ENCODE measurements at places on chromosomes 7 and 10.

- DNase-seq: no peak
These were observed 116.4 kb downstream of the ITGB8 start for GRCh38 chr7:20447021-20447650.

DNA sequence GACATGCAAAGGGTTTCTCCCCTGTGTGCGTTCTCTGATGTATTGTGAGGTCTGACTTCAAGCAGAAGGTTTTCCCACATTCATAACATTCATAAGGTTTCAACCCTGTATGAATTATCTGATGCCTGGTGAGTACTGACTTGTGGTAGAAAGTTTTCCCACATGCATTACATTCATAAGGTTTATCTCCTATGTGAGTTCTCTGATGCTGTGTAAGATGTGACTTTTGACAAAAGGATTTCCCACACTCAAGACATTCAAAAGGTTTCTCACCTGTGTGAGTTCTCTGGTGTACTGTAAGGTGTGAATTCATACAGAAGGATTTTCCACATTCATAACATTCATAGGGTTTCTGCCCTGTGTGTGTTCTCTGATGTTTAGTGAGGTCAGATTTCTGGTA is 45.1 kb downstream of the ZNF33B start:
- DNase-seq: no peak

DNA sequence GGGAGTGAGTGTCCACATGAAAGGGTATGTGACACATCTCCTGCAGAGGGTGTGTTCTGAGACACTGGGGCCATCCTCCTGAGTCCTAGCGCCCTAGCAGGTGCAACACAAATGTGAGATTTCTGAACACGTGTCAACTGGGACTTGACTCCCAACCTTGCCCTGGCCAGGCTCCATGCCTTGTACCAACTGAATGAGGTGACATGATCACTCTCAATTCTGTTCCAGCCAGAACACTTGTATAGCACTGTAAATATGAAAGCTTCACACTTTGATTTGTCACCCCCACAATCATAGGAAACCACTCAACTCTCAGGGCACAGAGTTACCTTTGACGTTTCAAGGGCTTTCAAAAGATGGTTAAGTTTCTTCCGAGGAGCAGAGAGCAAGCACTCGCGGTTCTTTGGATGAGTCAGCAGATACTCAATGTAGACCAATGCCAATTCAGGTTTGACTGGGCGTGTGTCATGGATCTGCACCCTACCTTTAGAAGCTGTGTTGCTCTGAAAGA is 48.6 kb downstream of the NCAPG2 start:
- DNase-seq: peak; percentile 64

DNA sequence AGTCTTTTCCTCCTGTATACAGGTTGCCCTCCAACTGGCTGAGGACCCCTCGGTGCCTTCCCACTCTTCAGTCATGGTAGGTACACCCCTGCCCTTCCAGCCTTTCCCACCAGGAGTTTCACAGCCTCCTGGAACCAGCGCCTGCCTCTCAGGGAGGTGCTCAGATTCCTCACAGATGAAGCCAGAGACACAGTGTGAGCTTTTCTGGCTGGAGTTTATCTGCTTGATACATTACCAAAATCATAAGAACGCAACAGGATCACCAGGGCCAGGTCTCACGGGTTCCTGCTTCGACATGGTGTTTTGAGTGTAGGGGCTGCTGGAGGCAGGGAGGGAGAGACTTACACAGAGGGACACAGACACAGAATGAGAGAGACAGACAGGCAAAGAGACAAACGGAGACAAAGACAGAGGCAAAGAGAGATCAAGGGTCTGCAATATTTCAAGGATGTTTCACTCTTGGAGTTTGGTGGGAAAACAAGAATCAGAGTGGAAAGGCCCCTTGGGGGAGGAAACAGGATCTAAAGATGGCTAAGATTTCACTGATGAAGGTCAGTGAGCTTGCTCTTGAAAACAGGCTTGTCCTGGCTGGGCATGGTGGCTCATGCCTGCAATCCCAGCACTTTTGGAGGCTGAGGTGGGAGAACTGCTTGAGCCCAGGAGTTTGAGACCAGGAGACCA is 6.5 kb upstream of the INMT start:
- DNase-seq: no peak

DNA sequence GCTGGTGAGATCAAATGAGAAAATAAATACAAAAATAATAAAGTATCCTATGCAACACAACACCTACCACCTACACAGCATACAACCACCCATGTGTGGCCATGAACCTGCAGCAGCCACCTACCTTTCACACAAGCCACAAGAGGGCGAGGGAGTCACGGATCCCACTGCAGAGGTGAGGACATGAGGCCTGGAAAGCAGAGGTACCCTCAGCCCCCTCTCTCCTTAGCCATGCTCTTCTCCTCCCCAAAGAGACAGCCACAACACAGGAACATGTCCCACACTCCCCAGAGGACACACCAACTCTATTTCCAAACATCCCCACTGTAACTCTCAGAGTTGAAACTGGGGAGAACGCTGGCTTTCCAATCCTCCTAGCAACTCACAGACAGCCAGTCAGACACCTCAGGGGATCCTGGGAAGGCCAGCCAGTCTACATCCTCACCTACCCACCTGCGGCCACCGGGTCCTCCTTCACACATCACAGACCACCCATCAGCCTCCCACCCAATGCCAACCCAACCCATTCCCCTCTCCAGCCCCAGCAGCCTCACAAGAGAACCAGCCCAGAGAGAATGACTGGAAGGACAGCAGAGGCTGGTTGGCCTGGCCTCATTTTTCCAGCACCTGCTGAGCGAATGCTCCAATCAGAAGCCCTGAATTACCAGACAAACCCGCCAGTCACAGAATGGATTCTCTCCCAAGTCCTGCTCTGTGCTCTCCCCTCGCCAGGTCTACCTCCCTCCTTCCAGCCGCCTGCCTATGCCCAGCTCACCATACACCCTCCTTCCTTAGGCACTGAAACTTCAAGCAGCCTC is 18.4 kb downstream of the DLG5 start:
- DNase-seq: no peak

- DNase-seq: no peak
These were observed 4.6 kb downstream of the NKX2-3 start for GRCh38 chr10:99537086-99537988.

DNA sequence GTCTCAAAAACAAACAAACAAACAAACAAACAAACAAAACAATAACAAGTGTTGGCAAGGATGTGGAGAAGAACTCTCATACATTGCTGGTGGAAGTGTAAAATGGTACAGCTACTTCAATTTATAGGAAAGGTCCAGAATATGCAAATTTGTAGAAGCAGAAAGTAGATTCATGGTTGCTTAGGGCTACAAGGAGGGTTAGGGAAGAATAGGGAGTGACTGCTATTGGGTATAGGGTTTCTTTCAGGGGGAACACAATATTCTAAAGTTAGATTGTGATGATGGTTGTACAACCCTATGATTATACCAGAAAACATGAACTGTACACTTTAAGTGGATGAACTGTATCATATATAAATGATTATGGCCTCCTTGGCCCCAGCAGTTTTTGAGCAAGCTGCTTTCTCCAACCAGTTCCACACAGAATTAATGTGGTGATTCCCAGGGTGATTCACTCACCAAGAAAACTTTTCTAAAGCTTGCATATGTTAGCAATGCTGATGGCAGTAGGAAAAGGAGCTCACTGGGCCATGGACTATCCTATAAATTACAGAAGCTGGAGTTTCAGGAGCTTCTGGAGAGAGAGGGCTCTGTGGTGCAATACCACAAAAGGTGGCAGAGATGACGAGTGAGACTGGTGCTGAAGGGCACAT is 52.8 kb upstream of the KCNIP2 start:
- no peak for DNase-seq

GRCh38 chr7:98230746-98231471 is 19.7 kb downstream of the BHLHA15 start:
- no peak for DNase-seq

DNA sequence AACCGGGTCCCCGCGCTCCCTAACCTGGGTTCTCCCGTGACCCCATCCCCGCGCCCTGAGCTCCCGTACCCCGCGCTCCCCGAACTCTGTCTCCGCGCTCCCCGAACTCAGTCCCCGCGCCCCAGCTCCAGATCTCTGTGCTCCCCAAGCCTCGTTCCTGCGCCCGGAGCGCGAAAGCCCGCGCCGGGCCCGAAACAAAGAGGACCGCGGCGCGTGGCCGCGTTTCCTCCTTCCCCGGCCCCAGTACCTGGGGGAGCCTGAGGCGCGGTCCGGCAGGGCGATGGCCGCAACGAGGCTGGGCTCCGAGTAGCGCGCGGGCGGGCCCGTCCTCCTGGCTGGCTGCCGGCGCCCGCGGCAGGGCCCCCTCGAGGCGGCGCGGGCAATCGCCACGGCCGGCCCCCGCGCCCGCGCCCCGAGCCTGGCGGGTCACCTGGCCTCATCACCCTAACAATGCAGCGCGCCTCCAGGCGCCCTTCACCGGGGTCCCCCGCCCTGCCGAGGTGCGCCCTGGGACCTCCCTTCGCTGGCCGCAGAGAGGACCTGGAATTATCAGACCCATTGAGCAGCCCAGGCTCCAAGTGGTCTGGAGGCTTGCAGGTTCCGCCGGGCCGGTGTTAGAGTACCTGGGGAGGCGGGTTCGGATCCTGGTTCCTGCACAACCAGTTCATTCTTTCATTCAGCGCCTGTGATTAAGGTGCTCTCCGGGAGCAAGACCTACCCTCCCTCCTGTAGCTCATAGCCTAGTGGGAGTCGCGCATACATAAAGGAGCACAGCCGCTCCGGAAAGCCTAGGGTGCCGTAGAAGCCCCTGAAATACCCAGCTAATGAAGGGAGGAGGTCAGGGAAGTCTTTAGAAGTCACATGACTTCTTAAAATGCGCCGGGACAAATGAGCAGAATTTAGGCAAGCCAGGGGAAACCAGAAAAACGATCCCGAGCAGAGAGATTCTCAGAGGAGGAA is at the start of gene TNS3:
TNS3 (minus strand) TSS at position 308 of the 960 bp plus-strand sequence. CDS start 142,475 bp downstream, outside the sequence.
- peak; percentile 75 for DNase-seq

GRCh38 chr10:6215241-6215640 is 12.5 kb downstream of the PFKFB3 start:
- no peak for DNase-seq

DNA sequence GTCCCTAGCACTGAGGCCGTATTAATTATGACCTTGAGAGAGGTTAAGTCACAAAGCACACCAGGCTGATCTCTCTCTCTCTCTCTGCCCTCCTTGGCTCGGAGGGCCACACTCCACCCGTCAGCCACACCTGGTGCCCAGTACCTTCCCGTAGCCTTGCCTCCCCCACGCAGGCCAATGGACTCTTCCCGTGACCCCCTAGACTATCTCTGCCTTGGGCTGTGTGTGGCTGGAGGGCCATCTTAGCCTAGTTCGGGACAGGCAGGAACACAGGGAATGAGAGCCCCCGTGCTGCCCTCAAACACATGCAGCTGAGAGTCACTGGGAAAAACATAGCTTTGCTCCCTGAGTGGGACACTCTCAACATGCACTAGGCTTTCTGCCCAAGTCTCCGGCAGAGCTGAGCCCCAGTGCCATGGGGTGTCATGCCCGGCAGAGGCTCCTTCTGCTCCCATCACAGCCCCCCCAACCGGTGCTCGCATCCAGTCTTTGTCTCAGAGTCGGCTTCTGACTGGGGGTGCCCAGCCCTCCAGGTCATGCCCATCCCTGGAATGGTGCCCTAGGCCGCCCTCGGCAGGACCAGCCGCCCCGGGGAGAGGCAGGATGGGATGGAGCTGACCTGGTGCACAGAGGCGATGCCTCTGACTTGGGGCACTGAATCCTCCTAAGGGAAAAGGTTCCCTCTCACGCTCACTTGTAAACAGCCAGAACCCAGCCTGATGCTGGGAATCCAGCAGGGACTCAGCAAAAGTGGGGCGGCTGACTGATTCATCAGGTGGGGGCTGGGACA is 63.0 kb downstream of the TCERG1L start:
- DNase-seq: no peak

DNA sequence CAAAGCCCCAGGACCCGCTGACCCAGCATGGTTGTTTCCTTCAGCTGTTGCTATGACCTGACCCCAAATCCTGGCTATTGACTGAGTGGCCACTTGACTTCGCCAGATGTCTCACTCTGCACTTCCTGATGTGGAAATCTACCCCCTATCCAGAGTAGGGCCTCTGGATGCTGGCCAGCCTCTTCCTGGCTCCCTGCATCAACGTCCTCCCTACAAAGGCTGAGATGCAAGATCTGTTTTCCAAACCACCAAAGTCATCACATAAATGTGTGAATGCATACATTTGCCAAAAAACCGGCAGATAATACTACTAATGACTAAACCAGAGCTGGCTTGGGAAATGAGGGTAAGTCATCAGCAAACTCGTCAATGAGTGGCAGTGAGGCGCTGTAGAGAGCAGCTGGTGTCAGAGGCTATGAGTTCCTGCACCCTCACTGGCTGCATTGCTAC is 70.4 kb downstream of the PYROXD2 start:
- DNase-seq: no peak

GRCh38 chr7:92631067-92631849 is 41.1 kb upstream of the FAM133B start:
- DNase-seq: no peak
